Stimulated activated CD4-positive, alpha-beta T cell treated with anti-CD3 and anti-CD28 coated beads, Interleukin-1b, Interleukin-23, amount 100 ng/mL, for 24 hours (primary cell): ENCODE measurements at places on chromosomes 1 and 21.

DNA sequence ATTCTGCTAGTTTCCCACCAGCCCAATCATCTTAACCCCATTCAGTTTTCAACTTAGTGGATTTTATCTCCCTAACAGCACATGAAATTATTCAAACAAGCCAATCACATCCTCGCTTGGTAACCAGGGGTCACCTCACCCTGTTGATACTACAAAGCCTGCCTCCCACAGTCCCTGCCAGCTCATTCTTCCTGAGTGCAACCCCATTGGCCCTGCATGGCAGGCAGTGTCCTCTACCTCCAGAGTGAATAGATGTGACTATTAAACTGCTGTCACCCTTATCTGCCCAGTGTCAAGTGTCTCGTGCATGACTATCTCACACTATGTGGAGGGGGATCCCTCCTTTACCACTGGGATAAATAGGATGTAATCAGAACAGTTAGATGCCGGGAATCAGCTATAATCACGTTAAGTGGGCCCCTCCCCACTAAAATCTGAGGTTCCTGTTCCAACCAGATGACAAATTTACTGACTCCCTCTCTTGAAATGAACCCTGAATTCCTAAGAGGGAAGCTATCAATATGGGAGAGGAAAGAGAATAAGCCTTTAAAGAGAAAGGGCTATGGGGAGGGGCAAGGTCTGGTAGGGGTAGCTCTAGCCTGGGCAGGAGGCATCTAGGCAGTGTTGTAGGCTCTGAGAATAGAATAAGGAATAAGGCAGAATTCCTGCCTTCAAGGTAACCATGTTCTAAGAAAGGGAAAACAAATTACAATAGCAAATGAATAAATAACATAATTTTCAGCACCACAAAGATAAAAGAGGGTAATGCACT lies 155.9 kb downstream of the SLC30A10 start:
- DNase-seq, result no peak

DNA sequence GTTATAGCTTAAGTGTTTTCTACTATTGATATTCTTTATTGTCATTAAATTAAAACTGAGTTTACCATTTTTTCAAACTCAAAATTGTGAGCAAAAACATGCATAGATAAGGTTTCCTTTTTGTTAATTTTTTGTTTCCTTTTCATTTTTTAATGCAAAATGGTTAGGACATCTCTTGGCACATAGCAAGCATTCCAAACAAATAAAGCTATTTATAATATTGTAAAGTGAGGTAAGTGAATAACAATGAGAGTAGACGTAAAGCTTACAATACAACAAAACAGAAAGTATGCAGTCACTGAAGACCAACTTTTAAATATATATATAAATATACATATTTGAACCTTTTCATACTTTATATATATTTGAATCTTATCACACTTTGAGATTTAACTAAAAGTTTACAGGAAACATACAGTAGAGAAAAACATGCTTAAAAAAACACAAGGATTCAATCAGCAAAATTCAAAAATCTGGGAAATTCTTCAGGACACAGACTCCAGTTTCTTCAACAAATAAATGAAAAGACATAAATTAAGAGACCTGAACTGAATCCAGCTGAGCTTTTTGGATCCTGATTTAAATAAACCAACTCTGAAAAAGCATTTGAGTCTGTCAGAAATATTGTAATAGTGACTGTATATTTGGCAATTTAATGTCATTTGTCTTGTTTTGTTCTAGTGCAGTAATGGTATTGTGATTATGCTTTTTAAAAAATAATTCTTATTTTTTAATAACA lies 67.5 kb upstream of the SAMSN1 start:
- no peak for DNase-seq

DNA sequence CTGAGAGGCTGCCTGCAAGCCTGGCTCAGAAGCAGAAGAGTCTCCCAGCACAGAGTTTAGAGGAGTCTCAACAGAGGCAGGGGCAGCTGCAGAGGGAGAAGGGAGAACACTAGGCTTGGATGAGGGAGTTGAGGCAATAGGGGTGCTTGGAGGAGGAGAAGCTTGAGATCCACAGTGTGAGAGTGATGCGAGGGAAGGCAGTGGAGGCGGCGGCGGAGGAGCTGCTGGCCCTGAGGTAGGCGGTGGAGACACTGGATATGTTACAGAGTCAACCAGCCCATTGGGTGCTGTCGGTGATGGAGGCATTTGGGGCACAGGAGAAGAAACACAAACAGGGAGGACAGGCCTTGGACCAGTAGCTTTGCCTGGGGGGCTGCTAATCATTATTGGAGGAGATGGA lies 89.4 kb upstream of the LBR start:
- no peak for DNase-seq

DNA sequence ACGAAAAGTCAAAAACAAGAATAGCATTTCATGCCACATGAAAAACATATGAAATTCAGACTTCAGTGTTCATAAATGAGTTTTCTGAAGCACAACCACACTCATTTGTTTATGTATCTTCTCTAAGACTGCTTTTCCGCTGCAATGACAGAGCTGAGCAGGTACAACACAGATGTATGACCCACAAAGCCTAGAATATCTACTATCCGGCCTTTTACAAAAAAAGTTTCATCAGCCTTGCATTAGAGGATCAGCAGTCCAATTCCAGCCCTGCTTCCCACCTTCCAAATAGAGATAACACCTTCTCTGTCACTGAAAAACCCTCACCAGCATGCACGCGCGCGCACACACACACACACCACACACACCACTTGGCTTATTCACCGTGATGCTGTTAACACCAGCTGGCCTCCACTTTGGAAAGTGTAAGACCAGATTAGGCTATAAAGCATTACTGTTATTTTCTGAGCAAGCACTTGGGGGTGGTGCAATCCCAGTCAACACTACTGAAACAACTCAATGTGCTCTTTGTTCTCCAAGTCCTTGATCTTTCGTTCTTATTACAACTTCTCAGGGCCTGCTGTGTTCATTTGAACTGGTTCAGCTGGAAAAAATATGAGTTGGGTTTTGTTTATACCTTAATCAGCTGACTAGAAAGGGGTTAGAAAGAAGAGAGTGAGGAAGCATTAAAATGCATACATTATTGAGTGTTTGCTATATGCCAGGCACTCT lies 90.0 kb downstream of the GLUL start:
- no peak for DNase-seq
